ENCODE measurements at places on chromosomes 7 and 10.

GRCh38 chr7:122975341-122975740 is 20.2 kb downstream of the TAS2R16 start:
- no peak for DNase-seq

- DNase-seq = no peak
Observed at GRCh38 chr7:19690736-19691135, 18.1 kb downstream of the POLR1F start.

GRCh38 chr7:88546808-88547207 is 212.7 kb upstream of the ZNF804B start:
- DNase-seq = peak; percentile 45

GRCh38 chr7:24764011-24764410 is 6.7 kb upstream of the GSDME start:
- no peak for DNase-seq

DNA sequence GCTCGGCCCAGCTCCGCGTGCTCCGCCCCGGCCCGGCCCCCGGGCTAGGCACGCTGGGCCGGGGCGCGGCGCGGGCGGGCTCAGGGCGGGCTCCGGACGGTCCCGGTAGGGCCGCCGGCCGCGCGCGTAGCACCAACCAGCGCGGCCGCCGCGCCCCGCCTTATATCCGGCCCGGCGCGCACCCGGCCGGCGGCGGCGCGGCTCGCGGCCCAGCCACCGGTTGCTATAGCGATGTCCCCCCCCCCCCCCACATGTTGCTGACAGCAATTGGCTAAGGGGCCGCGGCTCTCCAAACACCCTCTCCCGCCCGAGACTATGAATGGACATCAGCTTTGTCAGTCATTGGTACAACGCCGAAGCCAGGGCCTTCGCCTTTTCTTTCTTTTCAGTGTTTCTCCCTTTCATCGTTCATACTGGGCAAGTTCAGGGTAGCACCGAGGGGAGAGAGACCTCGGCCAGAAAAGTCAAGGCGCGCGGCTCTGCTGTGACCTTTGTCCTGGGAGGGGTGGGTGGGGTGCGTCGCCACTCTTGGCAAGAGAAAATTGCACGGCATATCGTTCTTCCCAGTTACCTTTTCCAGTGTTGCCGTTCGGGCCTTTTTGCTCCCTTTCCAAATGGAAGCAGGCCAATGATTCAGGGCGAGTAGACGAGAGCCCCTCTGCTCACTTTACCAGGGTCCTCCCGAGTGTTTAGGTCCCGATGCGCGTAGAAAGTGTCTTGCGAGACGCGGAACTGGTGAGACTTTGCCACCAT is 354.2 kb downstream of the DNAJB6 start:
- no peak for DNase-seq

DNA sequence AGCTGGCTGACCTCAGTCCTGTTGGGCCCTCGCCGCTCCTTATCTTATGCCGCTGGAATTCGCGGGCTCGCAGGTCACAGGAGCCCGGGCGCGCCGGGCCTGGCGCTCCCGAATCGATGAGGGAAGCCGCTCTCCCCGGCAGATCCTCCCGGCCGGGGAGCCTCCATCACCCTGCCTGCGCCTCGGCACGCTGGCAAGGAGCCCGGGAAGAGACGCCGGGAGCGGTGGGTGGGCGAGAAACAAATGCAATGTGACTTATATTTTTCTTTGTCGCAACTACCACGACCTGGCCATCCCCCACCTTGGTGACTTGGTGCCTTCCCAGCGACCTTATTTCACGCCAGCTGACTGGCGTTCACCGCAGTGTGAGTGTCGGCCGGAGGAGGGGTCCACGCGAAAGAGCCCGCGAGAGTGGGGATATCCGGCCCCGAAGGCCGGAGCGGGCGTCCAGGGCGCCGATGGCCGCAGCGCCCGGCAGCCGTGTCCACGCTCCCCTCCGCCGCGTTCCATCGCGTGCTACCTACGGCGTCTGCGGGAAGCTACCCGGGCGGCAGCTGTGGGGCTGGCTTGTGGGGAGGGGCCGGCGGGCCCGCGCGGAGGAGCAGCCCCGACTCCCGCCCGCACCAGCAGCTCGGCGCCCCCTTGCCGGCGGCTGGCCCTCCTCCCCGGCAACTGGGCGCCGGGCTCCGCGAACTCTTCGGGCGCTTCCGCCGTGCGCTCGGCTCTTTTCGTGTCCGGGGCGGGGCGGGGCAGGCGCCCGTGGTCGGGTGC is 494 bp upstream of the BMPR1A start:
- DNase-seq = peak; percentile 93

DNA sequence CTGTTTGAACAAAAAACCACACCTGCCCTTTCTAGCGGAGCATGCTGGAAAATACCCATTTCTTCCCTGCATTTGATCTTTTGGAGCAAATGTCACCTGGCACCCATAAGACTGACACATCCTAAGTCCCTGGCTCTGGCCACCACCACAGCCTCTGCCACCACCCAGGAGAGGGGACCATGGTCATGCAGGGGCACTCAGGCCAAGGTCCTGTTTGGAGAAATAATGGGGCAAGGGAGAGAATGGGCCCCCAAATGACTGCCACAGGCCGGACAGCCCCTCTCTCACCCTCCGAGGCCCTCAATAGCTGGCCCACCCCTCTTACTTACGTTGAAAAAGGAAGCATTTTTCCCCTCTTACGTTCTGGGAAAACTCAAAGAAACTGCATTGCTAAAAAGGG is 35.4 kb downstream of the RGS10 start:
- DNase-seq = no peak

DNA sequence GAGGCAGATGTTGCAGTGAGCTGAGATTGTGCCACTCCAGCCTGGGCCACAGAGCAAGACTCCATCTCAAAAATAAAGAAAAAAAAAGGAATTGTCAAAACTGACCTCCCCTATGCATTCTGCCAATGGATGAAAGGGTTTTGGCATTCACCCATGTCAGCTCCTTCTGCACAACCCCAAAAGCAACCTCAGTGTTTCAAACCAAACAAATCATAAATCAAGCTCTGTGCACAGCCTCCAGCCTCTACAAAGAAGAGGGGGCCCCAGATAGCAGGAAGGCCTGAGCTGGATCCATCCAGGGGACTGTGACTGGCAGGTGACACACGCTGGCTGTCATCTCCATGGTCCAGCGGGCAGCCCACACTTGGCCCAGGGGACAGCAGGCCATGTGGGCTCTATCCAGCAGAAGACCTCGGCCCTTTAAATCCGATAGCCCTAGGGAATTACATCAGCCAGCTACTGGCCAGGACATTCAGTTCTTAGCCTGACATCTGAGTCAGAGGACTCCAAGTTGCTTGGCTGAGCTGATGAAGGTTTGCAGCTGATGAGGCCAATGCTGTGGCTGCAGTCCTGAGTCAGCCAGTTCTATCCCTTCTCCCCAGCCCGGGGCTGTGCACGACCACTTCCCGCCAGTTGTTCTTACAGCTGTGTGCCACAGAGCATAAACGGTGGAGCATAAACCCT is 52.0 kb upstream of the FIGNL1 start:
- DNase-seq = no peak

- DNase-seq = no peak
Observed at GRCh38 chr10:125080984-125081383, 79.4 kb downstream of the CTBP2 start.

DNA sequence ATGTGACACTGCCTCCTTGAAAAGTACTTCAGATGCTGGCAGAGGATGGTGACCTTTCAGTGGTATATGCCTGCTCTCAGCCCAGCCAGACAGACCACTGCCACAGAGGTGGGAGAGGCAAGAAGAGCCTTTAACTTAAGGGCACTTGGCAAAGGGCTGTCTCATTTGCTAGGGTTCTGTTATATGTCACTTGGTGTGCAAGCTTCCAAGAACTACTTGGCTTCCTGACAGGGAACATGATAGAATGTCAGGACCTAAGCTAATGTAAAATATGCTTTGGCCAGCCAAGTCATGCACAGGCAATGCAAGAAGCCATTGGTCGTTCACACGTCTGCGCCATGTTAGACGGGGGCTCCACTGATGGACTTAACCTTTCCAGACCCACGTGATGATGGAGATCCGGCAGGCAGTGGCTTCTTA is 54.7 kb downstream of the RBM20 start:
- no peak for DNase-seq

GRCh38 chr7:158164101-158165095 is 423.2 kb downstream of the PTPRN2 start:
- DNase-seq = no peak

- DNase-seq = no peak
Observed at GRCh38 chr7:132123773-132124172, 452.5 kb downstream of the PLXNA4 start.

GRCh38 chr10:99917963-99918825 is 91.6 kb downstream of the DNMBP start:
- no peak for DNase-seq

DNA sequence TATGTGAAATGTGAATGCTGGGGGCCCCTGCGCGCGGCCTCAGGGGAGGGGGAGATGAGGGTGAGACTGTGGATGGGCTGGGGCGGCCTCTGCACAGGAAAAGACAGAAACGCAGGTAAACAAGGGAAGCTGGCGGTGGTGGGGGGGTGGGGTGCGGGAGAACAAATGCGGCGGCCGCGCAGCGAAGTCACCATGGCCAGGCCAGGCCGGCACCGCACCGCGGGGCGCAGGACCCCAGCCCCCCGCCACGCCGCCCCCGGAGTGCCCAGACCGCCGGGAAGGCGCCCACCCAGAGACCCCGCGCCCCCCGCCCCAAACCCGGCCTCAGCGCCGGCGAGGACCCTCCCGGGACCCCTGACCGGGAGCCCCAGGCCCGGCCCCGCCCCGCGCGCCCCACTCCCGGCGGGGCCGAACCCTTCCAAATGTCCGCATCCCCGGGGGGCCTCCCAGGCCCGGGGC is 14.5 kb upstream of the DNAAF5 start:
- no peak for DNase-seq

DNA sequence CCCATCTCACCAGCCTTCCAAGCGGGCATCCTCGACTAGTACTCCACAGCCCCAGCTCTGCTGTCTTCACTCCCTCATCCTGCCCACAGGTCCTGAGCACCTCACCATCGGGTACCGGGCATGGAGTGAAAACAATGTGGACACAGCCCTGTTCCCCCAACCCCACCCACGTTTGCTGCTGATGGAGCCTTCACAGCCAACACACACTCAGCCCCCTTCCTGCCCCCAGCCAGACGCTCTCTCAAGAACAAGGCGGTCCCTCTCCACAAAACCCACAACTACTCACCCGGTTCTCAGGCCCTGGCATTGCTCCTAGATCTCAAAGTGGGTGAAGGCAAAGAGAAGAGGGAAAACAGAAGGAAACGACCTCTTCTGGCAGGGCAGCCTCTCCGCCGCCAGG is 56.1 kb downstream of the SLIT1 start:
- DNase-seq = no peak

GRCh38 chr10:117830205-117830604 is 216.5 kb downstream of the RAB11FIP2 start:
- DNase-seq = no peak

GRCh38 chr10:16231734-16232435 is 204.9 kb upstream of the PTER start:
- DNase-seq = no peak

GRCh38 chr10:44696496-44696895 is 214.6 kb upstream of the TMEM72 start:
- no peak for DNase-seq

DNA sequence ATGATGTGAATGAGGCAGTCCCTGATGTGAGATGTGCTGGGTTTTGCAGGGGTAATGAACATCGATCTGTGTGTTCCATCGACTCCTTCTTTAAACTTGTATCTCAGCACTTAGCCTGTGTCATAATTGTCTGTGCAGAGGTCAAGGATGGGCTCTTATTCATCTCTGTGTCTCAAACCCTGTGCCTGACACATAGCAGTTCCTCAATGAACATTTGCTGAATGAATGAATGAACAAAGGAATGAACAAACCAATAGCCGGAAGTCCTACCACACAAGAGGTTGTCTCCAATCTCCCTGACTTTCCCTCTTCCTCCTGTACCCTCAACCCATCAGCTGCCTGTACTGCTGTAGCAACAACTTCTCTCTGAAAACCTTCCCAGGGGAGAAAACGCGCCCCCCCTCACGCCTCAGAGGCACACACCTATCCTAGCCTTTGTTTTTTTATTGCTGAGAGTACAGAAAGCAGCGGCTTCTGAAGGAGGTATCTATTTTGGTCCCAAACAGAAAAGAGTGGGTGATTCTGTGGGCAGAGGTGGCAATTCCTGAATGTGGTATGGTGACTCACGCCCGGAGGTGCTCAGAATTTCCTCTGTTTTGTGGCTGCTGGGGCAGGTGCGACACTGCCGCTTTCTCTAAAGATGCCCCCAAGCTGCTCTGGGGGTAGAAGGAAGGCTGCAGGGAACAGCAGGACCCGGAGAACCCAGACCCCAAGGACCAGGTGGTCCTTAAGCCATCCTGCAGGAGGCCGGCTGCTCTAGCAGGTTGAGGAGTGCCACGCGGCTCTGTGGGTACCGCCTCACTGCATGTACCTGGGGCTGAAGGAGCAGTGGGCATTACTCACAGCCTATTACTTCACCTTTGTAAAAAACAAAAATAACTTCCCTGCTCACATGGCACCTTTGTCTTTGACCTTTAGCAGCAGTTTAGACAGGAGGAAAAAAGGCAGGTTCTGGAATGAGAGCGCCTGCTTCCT is 9.6 kb downstream of the IL2RA start:
- DNase-seq = peak; percentile 91

- no peak for DNase-seq
Observed at GRCh38 chr10:108787932-108788331, 1135.4 kb downstream of the XPNPEP1 start.

DNA sequence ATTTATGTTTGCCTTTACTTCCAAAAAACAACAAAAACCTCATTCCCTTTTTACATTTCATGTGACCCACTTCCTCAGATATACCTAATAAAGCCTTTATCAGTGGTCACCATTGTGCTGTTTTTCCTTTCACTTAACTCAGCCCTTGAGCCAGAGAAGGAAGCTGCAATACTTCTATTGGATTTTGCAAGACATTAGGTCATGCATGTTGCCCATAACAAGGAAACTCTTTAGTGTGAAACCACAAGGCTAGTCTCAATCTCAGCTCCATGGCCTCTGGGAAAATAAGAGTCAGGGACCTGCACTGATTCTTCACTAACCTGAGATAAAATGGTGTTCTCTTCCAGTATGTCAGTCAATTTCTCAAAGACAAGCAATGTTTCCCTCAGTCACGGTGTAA is 27.8 kb downstream of the STEAP4 start:
- no peak for DNase-seq

- no peak for DNase-seq
Observed at GRCh38 chr10:76878514-76878913, 759.1 kb downstream of the KCNMA1 start.

DNA sequence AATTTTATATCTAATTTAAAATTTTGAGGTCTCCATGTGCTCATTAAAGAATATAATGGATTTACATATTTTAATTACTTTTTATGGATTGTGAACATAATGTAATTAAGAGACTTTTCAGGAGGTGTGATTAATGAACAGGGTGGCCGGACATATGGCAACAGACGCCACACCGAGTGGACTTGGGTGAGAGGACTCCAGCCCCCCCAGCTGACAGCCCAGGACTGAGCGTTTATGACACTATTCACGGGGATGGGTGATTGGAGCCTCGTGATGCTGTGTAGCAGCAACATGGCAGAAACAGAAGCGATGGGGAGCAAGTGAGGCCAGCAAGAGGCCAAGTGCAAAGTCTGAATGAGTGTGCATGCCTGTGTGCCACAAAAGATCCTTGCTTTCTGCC is 1176.9 kb downstream of the TYW1 start:
- DNase-seq = no peak

All from activated CD4-positive, alpha-beta T cell treated with anti-CD3 and anti-CD28 coated beads for 36 hours (primary cell).